ENCODE measurements at places on chromosomes 2 and 18.

- DNase-seq: no peak
These were observed 1.1 kb upstream of the FRZB start for GRCh38 chr2:182867426-182868053.

DNA sequence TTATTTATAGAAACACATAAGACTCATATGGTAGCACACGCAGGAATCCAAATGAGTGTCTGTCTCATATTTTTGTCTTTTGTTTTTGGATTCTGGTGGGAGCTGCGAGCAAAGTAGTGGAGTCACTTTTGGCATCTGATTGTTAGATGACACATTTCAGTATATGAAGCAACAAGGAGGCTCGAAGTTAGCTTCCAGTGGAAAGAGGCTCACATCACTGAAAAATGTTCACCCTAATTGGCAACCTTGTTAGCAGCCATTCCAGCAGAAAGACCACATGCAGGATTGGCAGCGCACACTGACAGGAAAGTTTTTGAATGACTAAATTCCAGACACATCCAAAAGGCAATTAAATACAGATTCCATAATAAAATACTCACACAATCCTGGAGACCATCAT lies 87.4 kb downstream of the MYT1L start:
- no peak for DNase-seq

DNA sequence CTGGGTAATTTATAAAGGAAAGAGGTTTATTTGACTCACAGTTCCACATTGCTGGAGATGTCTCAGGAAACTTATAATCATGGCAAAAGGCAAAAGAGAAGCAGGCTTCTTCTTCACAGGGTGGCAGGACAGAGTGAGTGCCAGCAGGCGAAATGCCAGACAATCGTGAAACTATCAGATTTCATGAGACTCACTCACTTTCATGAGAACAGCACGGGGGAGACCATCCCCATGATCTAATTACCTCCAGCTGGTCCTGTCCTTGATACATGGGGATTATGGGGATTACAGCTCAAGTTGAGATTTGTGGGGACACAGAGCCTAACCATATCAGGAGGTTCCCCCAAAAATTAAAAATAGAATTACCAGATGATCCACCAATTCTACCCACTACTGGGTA lies 675.5 kb upstream of the SLC8A1 start:
- DNase-seq: no peak

DNA sequence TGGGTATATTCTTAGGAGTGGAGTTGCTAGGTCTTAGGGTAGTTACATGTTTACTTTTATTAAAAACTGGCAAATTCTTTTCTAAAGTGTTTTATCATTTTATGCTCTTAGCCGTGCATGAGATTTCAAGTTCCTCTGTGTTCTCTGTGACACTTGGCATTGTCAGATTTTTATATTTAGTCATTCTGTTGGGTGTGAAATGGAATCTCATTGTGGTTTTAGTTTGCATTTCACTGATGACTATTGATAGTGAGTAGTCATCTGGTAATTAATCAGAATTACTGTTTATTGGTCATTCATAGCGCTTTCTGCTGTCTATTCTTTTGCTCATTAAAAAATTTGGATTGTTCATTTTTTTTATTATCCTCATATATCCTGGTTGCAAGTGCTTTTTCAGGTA lies 34.1 kb downstream of the RAB3GAP1 start:
- DNase-seq: no peak

DNA sequence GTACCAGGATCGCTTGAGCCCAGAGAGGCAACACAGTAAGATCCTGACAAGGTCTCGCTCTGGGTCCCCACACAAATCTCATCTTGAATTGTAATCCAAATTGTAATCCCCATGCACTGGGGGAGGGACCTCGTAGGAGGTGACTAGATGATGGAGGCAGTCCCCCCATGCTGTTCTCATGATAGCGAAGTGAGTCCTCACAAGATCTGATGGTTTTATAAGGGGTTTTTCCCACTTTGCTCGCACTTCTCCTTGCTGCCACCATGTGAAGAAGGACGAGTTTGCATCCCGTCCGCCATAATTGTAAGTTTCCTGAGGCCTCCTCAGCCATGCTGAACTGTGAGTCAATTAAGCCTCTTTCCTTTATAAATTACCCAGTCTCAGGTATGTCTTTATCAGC lies 46.0 kb upstream of the SERTAD2 start:
- DNase-seq: no peak

- no peak for DNase-seq
These were observed 60.5 kb downstream of the CDH7 start for GRCh38 chr18:65811307-65811706.

GRCh38 chr2:217988840-217989204 lies 14.0 kb downstream of the TNS1 start:
- no peak for DNase-seq

GRCh38 chr2:28363686-28364280 lies 28.9 kb upstream of the FOSL2 start:
- no peak for DNase-seq

DNA sequence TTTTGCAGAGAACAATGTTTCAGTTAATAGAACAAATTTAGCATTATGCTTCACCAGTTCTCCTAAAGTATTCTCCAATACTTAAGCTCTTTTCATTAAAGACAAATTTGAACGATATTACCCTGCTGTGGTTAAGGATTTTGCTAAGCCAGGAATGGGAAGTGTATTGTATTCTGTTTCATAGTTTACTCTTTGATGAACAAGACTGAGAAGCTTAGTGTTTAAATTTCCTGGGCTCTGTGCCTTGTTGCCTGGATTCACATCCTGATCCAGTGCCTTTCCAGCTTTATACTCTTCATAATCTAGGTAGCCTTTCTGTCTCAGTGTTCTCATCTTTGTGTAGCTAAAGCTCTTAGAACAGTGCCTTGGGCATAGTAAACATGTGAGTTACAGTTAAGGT lies 58.6 kb upstream of the GLS start:
- no peak for DNase-seq

DNA sequence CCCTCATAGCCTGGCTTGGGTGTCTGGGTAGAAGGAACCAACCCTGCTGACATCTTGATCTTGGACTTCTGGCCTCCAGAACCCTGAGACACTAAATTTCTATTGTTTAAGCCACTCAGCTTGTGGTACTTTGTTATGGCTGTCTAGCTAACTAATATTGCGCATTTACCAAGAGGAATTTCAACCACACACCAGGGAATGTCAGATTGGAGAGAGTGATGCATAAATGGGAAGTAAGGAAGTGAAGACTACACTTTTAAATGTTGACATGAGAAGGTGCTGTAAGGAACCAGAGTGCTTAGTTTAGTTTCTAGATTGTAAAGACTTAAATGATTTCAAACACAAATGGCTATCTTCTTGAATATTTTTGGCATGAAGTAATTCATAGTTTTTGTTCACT lies 98.9 kb upstream of the ITGB6 start:
- DNase-seq: no peak

DNA sequence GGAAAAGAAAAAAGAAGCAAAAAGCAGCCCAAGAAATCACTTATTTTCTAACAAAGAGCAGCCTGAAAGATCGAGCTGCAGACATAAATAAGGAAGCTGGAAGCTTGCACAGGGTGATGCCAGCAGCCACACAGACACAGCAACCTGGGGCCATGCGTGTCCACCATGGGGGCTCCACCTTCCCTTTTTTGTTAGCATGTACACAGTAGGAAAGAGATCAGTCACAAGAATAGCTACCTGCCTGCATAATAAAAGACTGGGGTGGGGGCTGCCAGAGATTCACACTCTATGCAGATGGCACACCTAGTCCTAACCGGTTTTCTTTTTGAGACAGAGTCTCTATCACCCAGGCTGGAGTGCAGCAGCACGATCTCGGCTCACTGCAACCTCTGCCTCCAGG lies 2.9 kb upstream of the CNOT11 start:
- no peak for DNase-seq

DNA sequence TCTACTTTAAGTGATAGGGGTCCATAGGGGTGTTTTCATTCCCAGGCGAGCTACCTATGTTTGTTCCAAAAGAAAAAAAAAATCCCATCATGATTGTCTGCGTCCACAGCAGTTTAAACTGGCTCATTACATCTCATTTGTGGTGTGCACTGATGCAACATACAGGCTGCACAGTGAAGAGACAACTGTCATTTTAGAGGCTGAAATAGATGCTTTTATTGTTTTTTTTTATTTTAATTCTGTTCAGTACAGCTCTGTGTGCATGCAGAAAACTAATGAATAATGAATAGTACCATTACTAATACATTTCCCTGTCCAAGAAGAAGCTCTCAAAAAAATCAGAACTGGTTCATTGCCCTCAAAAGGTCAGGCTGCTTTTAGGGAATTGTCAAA lies 92.8 kb upstream of the ZNF516 start:
- no peak for DNase-seq

- DNase-seq: no peak
These were observed 675.5 kb downstream of the RNF144A start for GRCh38 chr2:7592618-7593140.

- no peak for DNase-seq
These were observed 281.1 kb upstream of the FN1 start for GRCh38 chr2:215716956-215717355.

- no peak for DNase-seq
These were observed 4.4 kb downstream of the GAL3ST2 start for GRCh38 chr2:241780939-241781569.

- DNase-seq: no peak
These were observed 303.6 kb downstream of the NDUFA10 start for GRCh38 chr2:239721531-239721930.

- no peak for DNase-seq
These were observed 5.6 kb upstream of the GALM start for GRCh38 chr2:38660282-38660681.

GRCh38 chr2:100248971-100249370 lies 73.3 kb downstream of the LONRF2 start:
- no peak for DNase-seq

DNA sequence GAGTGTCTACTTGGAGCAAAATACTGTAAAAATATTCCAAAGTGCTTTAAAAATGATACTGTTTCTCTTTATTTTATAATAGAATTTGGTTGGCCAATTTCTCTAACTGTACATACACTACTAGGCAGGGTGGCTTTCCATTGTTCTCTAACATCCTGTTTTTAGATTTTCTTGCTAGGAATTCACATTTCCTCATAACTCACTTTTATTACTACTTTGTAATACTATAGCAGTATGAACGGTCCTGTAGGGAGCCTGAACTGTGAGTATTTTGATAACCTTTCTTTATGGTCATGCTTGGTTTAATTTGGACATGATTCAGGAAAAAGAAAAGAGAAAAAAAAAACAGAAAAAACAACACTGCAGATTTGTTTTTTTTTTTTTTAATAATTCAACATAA lies 37.8 kb downstream of the GCG start:
- no peak for DNase-seq

GRCh38 chr2:217469203-217469810 lies 533.5 kb downstream of the TNS1 start:
- no peak for DNase-seq

DNA sequence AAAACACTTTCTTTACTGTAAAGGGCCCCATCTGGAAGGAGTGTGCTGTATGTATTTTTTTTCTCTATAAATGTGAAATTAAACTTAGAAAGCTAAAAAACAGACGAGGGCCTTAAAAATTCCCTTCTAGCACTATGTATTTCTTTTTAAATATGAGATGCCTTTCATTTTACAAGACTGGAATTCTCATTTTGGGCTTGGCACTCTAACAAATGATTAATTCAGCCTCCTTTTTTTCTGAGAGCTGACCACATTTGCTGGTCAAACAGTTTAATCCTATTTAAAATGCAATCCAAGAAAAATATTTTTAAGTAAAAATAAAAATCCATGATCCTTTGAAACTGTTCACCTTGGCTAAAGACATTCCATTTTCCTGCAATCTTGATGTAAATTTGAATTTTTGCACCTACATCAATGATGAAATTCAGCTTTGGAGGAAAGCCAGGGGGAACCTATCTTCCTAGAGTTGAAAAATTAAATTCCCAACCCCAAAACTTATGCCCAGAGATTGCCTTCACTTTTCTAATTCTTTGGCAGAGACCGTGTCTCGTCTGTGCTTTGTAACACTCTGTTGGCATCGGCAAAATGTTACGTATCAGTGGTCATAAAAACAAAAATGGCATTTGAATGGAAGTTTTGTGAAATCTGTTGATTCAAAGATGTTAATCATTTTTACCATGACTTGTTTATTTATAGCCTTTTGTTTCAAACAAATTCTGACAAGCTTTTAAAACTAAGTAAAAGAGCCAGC lies 284.5 kb downstream of the ZNF521 start:
- DNase-seq: no peak

DNA sequence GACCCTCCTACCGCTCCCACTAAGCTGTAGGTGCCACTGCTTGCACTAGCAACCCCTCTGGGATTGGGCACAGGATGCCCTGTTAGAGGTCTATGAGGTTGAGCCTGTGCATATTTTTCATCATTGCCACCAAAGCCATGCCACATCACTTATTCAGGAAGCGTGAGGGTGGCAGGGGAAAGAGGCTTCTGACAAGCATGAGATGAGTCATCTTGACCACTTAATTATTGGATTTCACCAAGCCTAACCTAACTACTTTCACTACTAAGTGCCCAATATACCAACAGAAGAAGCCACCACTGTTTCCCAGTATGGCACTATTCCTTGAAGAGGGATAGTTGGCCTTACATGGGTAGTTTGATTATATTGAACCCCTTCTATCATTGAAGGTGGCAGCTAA lies 181.3 kb upstream of the EPHA4 start:
- DNase-seq: no peak

DNA sequence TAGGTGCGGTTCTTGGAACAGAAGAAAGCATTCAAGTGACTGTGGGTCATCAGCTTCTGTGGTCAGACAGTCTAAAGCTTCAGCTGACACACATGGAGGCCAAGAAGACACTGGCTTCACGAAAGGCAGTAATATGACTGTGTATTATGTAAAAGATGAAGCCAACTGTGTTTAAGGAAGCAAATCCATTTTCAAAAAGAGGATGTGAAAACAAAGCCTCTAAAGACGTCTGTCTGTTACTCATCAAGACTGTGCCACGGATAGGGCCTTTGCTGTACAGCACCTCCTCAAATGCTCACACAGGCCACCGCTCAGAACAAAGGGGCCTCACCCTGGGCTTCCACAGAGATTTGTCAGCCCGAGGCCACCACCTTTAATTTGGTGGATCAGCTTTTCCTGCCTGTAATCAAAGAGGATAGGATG lies 21.1 kb upstream of the TMEM163 start:
- DNase-seq: no peak

DNA sequence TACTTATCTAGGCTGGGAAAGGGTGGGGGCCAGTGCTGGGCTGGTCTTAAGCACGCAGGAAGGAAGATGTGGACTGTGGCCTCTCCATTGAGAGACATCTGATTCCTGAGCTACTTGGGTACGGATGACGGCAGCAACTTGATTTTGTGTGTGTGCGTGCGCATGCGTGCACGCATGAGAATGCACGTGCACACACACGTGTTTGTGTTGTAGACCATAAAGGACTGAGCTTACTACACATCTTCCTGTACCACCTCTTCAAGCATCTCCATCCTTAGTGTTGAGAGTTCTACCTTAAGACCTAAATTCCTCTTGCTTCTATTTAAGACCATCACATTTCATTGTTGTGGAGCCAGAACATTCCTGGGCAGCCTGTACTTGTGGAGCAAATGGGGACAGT lies 9.5 kb downstream of the WNT6 start:
- no peak for DNase-seq

DNA sequence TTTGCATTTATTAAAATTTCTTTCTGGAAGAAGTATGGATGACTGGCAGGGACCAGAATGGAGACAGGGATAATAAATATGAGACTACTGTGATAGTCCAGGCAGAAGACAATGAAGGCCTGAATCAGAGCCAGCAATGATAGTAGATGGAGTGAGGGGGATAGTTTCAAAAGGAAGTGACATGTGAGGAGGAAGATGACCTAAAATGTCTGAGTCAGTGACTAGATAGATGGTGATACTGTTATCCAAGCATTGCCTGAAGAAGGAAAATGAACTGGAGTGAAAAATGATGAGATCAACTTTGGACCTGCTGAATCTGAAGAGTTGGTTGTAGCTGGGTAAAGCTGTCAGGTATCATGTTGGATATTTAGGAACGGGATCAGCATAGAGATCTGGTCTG lies 158.3 kb upstream of the KLF7 start:
- DNase-seq: no peak
